Gastrocnemius medialis (tissue), 4 donors: ENCODE measurements at places on chromosomes 5 and 9.

DNA sequence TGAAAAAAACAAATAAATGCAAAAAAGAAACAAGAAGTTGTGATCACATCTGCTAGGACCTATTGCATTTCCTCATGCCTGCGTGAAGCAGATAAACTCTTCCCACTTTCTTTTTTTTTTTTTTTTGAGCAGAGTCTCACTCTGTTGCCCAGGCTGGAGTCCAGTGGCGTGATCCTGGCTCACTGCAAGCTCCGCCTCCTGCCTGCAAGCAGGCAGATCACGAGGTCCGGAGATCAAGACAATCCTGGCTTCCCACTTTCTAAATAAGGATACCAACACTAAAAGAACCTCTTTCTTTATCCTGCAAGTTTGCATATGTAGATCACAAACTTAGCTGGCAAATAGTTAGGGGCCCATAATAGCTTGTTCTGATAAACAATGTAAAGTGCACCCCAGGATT, 128.6 kb downstream of the ASTN2 start:
- no peak for DNase-seq

GRCh38 chr9:117886616-117887015, 182.4 kb downstream of the TLR4 start:
- DNase-seq, result no peak

DNA sequence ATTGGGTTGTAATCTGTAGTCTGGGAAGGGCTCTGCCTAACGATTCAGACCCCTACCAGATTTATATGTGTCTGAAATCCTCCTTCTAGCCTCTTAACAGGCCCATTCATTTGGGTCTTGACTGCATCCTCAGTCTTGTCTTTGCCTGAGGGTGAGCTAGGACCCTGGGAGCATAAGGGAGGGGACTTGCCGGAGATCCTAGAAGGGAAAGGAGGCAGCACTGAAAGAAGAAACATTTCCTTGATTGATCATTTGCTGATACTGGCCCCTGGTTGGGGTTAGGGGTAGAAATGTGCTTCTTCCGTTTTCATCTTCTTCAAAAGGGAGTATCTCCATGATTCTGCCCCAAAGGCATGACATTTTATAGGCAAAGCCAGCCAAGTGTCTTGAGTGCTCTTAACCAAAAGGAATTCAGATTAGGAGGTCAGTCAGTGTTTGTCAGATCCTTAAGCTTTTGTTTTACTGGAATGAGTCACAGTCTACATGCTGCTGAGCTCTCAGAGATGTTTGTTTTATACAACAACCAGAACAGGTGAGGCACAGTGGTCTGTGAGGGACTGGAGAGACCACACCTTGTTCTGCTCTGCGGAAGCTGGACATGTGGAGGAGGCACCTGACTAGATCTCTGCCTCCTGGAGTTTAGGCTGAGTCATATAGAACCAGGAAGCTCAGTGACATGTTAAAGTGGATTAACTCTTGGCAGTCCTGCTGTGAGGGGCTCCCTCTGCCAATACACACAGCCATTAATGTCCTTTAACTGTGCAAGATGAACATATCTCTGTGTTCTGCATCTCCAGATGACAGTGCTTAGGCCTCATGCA, 37.7 kb downstream of the PCDHAC2 start:
- DNase-seq, result no peak

- DNase-seq, result no peak
Measured at GRCh38 chr5:177529247-177530203, 12.8 kb upstream of the DDX41 start.

DNA sequence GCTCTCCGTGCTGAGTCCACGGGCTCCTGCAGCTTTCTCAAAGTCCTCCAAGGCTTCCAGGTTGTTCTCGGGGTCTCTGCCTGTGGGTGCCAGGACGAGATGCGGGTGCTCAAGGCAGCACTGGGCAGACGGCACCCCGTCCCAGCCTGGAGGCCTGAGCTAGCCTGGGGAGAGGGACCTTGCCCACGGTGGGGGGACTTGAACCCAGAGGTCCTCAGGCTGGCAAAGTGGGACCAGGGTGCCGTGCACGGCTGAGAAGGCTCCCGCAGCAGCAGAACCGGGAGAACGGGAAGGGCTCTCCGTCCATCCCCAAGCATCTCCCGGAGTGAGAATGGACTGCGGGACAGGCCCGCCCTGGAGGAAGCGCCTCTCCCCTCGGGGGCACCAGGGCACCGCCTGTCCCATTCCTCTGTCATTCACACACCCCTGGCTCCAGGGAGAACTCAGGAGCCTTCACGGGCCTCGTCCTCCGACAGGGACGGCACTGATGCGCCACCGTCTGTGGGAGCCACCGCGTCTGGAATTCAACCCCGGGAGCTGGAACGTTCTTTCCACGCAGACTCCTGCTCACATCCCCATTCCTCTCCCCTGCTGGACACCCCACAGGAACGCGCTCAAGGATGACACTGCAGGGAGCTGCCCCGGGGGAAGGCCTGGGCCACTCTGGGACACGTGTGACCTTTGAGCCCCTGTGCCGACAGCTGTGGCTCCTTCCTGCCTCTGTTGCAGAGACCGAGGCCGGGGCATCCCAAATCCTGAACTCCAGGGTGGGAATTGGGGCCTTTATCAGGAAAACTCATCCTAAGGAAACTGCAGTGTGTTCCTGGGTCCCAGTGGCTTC, 16.3 kb upstream of the OBP2B start:
- no peak for DNase-seq

DNA sequence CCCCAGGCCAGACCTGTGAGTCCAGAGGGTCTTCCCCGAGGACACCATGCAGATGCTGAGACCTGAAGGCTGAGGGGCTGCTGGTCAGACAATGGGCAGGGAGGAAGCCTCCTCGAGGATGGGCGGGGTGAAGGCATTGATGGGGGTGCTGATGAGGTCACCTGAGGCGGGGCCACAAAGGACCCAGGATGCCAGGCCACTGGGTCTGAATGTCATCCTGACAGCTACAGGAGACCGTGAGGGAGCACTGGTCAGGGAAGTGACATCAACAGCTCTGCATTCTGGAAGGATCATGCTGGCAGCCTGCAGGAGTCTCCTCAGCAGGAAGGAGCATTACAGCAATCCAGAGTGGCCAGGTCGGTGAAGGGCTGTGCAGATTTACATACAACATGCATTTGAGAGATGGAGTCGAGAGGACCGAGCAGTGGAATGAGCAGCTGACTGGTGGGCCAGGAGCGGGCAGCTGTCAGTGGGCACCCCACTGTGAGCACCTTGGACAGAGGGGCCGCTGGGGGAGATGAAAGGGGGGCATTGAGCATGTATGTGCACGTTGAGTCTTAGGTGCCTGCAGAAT, 77.7 kb upstream of the ADAMTS2 start:
- no peak for DNase-seq

DNA sequence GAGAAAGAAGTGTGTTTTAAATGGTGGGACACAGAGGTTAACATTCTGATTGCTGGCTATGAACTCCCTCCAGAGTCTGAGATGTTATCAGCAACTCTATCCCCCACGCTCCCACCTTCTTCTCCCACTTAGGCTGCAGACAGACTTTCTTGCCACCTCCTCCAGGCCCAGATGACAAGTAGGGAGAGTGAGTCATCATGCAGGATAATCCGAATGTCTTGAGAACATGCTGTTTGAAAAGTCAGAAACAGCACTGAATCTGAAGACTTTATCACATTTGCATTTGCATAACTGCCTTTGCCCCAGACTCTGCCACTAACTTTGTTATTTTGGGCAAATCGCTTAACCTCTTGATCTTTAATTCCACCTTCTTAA, 139.8 kb downstream of the ESM1 start:
- no peak for DNase-seq

GRCh38 chr5:31172881-31173280, 20.6 kb upstream of the CDH6 start:
- no peak for DNase-seq

- no peak for DNase-seq
Measured at GRCh38 chr5:40689438-40689837, 9.7 kb downstream of the PTGER4 start.

DNA sequence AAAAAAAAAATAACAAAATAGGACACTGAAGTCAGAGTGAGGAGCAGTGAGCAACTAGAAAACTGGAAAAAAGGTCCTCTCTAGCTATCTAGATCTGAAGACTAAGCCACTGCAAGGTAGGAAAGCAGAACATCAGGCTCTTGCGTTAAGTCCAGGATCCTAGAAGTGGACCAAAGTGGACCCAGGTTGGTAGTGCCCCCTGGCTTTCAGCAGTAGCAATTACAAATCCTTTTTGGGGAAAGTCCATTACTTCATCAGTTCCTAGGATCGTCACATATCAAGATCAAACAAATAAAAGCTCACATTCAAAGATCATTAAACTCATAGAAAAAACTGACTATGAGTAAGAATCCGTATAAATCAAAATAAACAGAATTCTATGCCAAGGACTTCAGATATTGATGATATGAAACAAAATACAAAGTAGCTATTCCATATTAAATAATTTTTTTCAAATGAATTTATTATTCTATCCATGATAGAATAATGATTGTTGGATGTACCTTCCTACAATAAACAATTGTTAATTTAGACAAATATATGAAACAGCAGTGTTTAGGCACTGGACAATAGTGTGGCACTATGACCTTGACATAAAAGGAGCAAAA, 6.5 kb upstream of the RICTOR start:
- peak; percentile 22 for DNase-seq

DNA sequence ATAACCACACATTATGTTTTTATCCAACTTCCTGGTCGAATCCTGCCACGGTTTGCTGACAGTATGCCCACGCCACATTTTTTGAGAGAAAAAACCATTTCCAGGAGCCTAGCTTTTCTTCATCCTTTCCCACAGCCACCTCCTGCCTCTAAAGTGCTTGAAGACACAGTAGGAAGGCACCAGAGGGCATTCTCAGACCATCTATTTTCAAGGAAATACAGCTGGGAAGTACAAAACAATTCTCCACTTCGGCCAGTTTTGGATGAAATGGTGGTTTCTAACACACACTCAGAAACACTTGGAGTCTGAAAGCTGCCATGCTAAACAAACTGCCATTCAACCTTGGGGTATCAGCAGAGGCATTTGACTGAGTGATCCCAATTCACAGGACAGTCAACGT, 86.3 kb upstream of the RPS23 start:
- DNase-seq, result no peak

- no peak for DNase-seq
Measured at GRCh38 chr9:93237540-93237939, 53.6 kb downstream of the WNK2 start.

- no peak for DNase-seq
Measured at GRCh38 chr5:143509758-143510221, 106.3 kb upstream of the NR3C1 start.
